ENCODE measurements at places on chromosomes 6 and 20. TPM values are rescaled to one million over a fixed set of nuclear protein-coding genes. Genes with fewer than 3 reads are reported as not detected.

Gene VTA1
- polyA plus RNA-seq: 74.6 TPM

Gene KHDC1L
- 0.69 TPM for polyA plus RNA-seq

Gene F13A1
- polyA plus RNA-seq: 14.2 TPM

Gene SPTLC3
- 20.1 TPM for polyA plus RNA-seq

Gene RPRD1B
- 42.6 TPM for polyA plus RNA-seq

Gene TRIM10
- 0.48 TPM for polyA plus RNA-seq

Gene IP6K3
- polyA plus RNA-seq: 1.3 TPM

Gene HRH3
- 0.16 TPM for polyA plus RNA-seq

Gene FRMD1
- 13.5 TPM for polyA plus RNA-seq

Gene PEX7
- 12.3 TPM for polyA plus RNA-seq

Gene STMND1
- 0.30 TPM for polyA plus RNA-seq

Gene PSORS1C1
- not detected for polyA plus RNA-seq

Gene C20orf204
- polyA plus RNA-seq: 0.76 TPM

Gene WFDC12
- 0.06 TPM for polyA plus RNA-seq

Gene SLC17A2
- 0.64 TPM for polyA plus RNA-seq

Gene RHAG
- 1.2 TPM for polyA plus RNA-seq

Gene OR12D1
- not detected for polyA plus RNA-seq

Gene CGA
- not detected for polyA plus RNA-seq

Gene AGER
- polyA plus RNA-seq: 18.0 TPM

Gene MOXD1
- polyA plus RNA-seq: 311 TPM

Gene SAYSD1
- polyA plus RNA-seq: 21.0 TPM

Gene ULBP3
- polyA plus RNA-seq: 7.8 TPM

Gene PHACTR2
- polyA plus RNA-seq: 31.2 TPM

Gene TRIM40
- polyA plus RNA-seq: not detected

Gene TSPO2
- polyA plus RNA-seq: not detected

Gene TRERF1
- 18.7 TPM for polyA plus RNA-seq

Gene FLRT3
- 137 TPM for polyA plus RNA-seq

Gene ARMC2
- 12.8 TPM for polyA plus RNA-seq

Gene ECT2L
- 0.60 TPM for polyA plus RNA-seq

Gene CLPSL1
- polyA plus RNA-seq: 1.3 TPM

Gene RAB44
- polyA plus RNA-seq: 0.06 TPM

Gene SULF2
- 77.9 TPM for polyA plus RNA-seq

Gene SYNDIG1
- 7.9 TPM for polyA plus RNA-seq

Gene VSX1
- not detected for polyA plus RNA-seq

Gene VSTM2L
- 1.5 TPM for polyA plus RNA-seq

Gene NNAT
- polyA plus RNA-seq: 98.5 TPM

Gene KIF3B
- 46.3 TPM for polyA plus RNA-seq

Gene CGAS
- 3.9 TPM for polyA plus RNA-seq

Gene BTN1A1
- 0.16 TPM for polyA plus RNA-seq

Gene PLEKHG1
- 36.6 TPM for polyA plus RNA-seq

Gene RGS17
- polyA plus RNA-seq: 2.9 TPM

Gene SGK2
- 35.2 TPM for polyA plus RNA-seq

Gene ADTRP
- polyA plus RNA-seq: 3.1 TPM

Measured in right renal pelvis (tissue), 4 donors.